Nephron progenitor cell (in vitro differentiated cells): ENCODE measurements at places on chromosomes 1 and 21.

DNA sequence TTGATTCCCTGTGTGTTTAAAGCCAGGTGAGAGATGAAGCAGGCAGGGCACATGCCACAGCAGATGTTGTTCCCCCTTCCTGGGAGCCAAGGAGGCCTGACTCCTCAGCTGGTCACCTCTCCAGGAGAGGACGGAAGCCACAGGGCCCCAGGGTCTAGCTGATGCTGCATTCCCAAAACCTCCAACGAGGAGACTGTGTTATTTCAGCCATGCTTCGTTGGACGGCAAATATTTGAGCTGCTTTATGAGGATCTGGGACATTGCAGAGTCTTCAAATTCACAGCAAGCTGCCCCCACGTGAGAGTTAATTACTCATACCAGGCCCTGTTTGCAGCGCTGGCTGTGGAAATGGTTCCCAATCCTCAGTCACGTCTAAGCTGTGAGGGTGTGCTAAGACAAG lies 85.3 kb downstream of the CDC7 start:
- peak; percentile 40 for DNase-seq

DNA sequence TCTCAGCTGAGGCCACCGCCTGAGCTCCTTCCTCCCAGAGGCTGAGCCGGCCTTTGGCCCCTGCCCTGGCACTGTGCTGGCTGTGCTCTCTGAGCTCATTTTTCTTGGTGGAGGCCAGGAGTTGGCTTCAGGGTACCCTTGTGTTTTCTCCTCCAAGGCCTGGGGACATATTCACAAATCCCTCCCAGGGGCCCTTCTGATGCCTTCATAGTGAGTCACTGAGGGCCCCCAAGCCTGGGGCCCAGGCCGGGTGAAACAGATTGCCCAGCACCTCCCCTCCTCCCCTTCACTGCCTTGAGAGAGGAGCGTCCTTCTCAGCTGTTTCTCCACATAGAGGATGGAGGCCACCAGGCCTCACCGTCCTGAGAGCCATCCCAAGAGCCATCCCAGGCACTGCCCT lies 105.8 kb downstream of the SIK1 start:
- no peak for DNase-seq

DNA sequence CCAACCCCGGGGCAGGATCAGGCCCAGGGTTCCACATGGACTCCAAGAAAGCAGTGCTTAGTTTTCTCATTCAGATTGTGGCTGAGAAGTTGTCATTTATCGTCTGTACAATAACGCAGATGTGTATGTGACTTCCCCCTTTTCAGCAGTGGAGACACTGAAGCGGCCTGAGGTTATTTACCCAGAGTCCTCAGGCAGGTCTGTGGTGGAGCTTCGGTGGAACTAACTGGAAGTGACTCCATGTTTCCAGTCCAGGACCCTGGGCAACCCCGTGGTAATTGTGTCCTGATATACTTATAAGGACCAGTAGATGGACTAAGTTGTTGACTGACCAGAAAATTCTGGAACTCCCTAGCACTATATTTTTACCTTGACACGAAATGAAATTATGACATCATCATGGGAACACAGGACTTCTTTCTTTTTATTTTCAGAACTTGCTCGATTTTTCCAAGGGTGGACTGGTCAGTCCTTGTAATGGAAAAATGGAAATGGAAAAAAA lies 1.0 kb upstream of the IER5 start:
- no peak for DNase-seq

DNA sequence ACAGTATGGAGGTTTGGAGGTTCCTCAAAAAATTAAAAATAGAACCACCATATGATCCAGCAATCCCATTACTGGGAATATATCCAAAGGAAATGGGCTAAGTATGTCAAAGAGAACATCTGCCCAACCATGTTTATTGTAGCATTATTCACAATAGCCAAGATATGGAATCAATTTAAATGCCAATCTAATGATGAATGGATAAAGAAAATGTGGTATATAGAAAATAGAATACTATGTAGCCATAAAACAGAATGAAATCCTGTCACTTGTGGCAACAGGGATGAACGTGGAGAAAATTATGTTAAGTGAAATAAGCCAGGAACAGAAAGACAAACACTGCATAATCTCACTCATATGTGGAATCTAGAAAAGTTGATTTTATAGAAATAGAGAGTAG lies 201.7 kb upstream of the AJAP1 start:
- no peak for DNase-seq

- no peak for DNase-seq
Observed at GRCh38 chr1:41774471-41774990, 144.2 kb downstream of the HIVEP3 start.
